Activated CD4-positive, alpha-beta T cell treated with anti-CD3 and anti-CD28 coated beads for 36 hours (primary cell): ENCODE measurements at places on chromosomes 2 and 18.

GRCh38 chr2:205834796-205835195, 152.5 kb downstream of the NRP2 start:
- DNase-seq: no peak

DNA sequence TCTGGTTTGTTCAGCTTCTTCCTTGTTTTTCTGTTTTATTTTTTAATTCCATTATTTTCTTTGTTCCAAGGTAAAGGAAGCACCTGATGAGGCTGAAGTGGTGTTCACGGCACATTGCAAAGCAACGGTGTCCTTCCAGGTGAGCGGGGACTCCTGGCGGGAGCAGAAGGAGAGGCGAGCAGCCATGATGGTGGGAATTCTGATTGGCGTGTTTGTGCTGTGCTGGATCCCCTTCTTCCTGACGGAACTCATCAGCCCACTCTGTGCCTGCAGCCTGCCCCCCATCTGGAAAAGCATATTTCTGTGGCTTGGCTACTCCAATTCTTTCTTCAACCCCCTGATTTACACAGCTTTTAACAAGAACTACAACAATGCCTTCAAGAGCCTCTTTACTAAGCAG, 88.4 kb downstream of the DDX18 start:
- no peak for DNase-seq

DNA sequence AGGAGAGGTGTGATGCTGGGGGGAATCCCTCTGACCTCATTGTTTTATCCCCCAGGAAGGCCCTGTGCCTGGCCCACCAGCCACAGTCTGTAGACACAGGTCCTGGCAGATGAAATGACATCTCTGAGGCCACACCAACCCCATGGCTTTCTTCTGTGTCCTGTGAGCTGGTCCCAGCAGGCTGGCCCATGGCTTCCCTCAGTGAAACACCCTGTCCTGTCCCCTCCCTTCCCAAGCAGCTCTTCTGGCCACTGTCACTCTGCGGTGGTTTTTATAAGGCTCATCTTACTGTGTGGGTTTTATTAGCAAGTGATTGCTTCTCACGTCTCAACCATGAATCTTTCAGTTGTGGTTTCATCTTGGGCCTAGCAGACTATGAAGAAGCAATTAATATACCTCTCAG, 102.8 kb upstream of the STPG4 start:
- no peak for DNase-seq

- DNase-seq: no peak
These were observed 1.4 kb downstream of the COL3A1 start for GRCh38 chr2:188975497-188976102.

- DNase-seq: no peak
These were observed 79.6 kb downstream of the LRATD1 start for GRCh38 chr2:14712111-14712510.

GRCh38 chr2:23390152-23390551, 5.2 kb downstream of the KLHL29 start:
- DNase-seq: no peak

DNA sequence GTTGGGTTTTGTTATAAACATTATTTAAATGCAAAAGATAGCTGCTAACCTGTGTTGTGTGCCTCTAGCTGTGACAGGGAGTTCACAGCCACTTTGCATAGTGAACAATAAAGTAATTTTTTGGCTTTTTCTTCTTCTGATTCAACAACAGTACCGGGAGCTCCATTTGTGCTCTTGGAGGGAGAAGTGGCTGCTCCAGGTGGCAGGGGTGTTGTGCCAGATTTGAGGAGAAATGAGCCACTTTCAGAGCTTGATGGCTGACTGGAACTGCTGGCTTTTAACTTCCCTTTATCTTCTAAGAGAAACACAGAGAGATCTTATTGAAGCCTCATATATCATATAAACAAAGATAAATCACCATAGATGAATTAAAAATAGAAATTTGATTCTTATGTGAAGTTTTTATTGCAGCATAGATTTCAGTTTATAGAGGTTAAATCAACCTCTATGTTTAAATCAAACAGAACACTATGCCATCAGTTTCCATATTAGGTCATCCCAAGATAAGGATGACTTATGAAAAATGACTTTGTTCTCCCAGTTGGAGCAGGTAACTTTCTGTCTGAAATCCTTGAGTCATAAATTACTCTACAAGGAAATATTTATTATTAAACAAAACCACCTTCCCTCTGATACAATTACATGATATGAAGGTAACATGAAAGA, 182.0 kb upstream of the SESTD1 start:
- DNase-seq: no peak

DNA sequence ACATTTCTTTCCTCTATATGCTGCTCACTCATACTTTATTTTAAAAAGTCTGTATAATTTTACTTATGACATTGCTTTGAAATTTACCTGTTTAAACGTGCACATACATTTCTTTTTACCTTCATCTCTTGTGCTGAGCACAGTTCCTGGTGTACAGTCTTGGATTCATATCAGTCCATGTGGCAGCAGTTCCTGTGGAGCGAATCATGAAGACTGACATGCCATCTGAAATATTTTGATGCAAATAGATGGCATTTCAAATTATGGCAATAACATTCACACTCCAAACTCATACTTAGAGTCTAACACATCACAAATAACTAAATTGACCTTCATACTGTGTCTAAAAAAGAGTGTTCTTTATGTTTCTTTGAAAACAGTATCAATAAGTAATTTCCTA, 90.3 kb upstream of the CDH2 start:
- DNase-seq: no peak

GRCh38 chr2:164014791-164015190, 279.0 kb upstream of the FIGN start:
- no peak for DNase-seq

DNA sequence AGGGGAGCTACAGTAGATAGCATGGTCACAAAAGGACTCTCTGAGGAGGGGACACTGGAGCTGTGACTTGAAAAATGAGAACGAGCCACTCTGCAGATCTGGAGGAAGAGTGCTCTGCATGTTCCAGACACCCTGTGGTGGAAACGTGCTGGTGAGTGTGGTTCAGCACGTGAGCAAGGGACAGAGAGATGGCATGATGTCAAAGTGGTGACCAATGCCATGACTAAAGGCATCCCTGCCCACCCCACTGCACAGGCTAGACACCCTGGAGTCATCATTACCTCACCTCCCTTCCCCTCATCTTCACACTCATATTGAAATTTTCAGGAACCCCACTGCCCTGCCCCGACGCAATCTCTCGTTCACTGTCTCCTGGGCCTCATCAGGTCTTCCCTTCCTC, 56.5 kb downstream of the SLC4A5 start:
- peak; percentile 27 for DNase-seq

DNA sequence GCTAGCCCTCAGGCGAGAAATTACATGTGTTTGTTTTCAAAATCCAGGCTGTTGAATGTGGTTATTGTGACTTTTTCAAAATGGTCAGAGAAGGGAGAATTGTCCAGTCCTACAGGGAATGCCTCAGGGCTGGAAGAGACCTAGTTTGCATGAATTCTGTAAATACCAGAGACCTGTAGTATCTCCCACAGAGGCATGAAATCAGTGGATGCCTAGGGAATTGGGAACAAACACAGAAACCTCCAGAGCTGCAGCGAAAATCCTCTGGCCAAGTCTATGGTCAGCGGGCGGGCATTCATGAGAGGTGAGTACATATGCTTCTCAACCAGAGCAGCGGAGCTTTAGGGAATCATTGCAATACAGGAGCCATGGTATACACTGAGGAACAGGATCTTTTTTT, 1596.5 kb upstream of the NXPH2 start:
- DNase-seq: no peak

DNA sequence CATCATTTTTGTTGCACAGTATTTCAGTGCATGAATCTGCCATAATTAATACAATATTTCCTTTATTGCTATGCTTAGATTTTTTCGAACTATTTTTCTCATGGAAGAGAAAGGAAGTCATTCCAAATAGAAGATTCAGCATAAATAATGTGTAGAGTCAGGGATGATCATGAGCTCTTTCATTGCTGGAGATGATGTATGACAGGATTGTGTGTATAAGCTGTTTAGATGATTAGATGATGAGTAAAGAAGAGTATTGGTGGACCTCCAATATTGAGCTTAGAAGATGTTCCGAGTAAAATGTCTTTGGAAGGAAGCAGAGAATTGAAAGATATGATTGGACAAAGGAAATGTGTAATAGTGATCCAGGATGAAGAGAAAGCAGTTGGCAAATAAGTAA, 364.5 kb downstream of the PARD3B start:
- no peak for DNase-seq
